Activated CD4-positive, alpha-beta T cell treated with anti-CD3 and anti-CD28 coated beads for 36 hours (primary cell): ENCODE measurements at places on chromosomes 11 and 22. TPM values are rescaled to one million over a fixed set of nuclear protein-coding genes. Genes with fewer than 3 reads are reported as not detected.

DNA sequence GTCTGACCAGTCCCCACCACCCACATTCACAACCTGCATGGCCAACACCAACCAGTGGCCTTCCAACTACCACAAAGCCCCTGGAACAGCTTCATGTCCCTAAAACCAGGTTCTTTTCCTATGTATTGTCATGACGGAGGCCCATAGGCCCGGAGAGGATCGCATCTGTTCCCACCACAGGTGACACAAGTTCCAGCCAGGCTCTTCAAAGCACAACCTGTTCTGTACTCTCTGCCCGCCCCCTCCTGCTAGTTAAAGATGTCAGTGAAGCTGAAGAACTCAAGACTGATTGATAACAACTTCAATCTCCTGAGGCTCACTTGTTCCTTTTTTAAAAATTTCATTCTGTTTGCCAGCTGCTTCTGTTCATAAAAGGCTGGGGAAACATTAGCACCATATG is 121.1 kb upstream of the GUCY1A2 start:
- no peak for DNase-seq

DNA sequence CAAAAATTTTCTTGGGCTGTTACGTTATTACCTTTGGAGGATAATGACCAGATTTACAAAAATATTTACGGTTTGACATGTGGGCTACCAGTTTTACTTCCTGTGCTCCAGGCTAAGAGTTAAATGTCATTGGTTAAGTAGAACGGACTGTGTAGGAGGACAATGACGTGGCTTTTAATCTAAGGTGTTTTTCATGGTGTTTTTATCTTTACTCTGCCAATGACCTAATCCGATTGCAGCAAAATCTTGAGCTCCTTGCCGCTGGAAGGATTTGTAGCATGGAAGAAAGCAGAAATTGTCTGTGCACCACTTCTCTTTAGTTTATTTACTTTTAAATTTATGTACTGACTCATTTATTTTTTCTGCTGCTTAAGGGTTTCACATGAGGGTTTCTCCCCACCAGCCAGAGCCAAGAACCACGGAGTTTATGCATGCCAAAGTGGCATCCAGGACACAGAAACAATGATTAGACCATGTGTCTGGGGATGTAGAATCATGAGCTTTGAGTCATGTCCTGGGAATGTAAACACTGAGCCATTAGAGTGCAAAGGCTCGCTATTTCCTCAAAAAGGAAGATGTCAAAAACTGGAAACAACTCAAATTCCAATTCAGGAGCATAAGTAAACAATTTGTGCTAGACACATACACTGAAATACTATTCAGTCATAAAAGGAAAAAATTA is 1.9 kb upstream of the CARD16 start:
- DNase-seq, result no peak

- peak; percentile 50 for DNase-seq
Measured at GRCh38 chr11:65491614-65492386, 7.0 kb upstream of the MALAT1 start.

- no peak for DNase-seq
Measured at GRCh38 chr22:20805972-20806471, 32.1 kb downstream of the SERPIND1 start.

- DNase-seq, result peak; percentile 42
Measured at GRCh38 chr22:37533995-37534394, 14.8 kb upstream of the CARD10 start.

- no peak for DNase-seq
Measured at GRCh38 chr11:77729063-77729462, 91.5 kb downstream of the RSF1 start.

GRCh38 chr22:27868732-27869282 is 50.2 kb downstream of the PITPNB start:
- DNase-seq, result no peak

- no peak for DNase-seq
Measured at GRCh38 chr11:133123796-133124195, 408.5 kb downstream of the OPCML start.

DNA sequence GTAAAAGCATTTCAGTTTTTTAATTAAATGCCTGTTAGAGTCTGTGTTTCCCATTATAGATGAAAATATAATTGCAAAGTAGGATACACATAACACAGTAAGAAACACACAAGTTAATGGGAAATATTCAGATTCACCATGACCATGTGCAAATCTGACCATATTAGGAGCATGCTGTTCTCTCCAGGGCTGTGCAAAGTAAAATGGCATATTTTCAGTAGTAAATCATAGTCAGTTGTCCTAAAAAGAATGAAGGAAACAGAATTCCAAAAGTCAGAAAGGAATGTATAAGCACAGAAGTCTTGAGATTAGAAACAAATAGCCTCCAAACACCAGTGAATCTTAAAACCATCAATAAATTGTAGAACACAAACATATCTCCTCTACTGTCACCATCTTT is 44.4 kb downstream of the CNTN5 start:
- no peak for DNase-seq

- DNase-seq, result no peak
Measured at GRCh38 chr11:35366798-35367197, 52.6 kb downstream of the SLC1A2 start.

DNA sequence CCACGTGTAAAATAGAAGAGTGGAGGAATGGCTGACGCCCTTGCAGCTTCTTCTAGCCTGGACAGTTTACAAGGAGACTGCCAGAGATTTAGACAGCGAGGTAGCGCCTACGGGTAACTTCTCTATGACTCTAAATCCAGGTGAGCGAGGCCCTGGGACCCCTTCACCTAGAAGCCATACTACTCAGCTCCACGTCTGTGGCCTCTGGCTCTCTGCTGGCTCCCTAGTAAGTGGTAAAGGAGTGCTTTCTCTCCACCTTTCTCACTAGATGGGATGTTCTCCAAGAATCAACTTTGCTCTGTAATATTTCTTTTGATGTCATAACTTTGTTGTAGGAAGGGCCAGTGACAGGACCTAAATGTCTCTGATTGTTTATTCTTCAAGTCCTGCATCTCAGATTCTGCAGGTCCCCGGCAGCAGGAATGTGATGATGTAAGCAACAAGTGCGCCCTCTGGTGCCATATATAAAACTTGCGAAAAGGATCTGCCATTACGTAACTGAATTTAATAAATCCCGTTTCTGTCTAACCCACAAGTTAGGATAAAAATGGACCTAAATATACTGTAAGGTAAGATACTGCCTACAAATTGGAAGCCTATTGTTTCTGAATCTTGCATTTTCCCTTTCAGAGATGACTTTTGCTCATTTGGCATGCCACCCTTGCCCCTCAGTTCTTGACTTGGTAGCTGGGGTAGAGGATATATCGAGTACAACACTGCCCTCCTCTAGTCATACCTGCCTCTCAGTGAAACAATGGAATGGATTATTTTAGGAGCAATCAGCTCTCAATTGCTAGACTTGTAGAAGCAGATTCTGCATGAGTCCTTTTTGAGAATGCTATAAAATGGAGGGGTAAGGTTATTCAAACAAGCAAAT is 11.0 kb upstream of the PTPN5 start:
- DNase-seq, result peak; percentile 60

DNA sequence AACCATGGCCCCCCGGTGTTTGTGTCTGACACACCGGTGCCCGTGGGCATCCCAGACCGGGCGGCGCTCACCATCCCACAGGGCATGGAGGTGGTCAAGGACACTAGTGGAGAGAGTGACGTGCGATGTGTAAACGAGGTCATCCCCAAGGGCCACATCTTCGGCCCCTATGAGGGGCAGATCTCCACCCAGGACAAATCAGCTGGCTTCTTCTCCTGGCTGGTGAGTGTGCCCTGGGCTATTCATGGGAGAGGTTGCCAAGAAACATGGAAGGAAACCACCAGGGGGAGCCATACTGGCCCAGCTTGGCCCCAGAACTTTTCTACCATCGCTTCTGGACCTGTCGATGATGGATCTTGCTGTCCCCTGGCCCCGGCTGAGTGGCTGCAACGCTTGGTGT is 36.5 kb downstream of the PRDM11 start:
- DNase-seq, result peak; percentile 39

GRCh38 chr11:86800960-86801272 is 574 bp downstream of the PRSS23 start:
- DNase-seq, result no peak

DNA sequence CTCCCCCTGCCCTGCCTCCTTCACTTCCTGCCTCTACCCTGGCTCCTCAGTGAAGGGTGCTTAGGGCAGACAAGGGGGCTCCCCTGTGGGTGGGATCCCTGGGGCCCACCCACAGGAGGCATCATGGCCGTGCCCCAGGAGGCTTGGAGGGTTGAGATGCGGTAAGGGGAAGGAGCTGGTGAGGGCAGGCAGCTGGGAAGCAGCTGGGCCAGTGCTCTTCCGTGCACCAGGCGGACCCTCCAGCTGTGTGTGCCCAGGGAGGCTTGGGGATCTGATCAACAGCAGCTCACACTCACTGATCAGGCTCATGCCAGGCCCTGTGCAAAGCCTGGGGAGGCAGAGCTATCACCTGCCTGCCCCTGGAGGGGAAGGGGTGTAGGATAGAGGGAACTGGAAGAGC is 59.3 kb upstream of the TTLL12 start:
- no peak for DNase-seq

CARD18 gene
- total RNA-seq, result not detected

PARVA gene
- 0.11 TPM for total RNA-seq

CCND1 gene
- 0.77 TPM for total RNA-seq

BTG4 gene
- total RNA-seq, result not detected

NPAS4 gene
- total RNA-seq, result 0.07 TPM

INS gene
- not detected for total RNA-seq
